ENCODE measurements at places on chromosomes 12 and 14.

- no peak for DNase-seq
Observed at GRCh38 chr12:110916295-110916875, 4.0 kb downstream of the MYL2 start.

DNA sequence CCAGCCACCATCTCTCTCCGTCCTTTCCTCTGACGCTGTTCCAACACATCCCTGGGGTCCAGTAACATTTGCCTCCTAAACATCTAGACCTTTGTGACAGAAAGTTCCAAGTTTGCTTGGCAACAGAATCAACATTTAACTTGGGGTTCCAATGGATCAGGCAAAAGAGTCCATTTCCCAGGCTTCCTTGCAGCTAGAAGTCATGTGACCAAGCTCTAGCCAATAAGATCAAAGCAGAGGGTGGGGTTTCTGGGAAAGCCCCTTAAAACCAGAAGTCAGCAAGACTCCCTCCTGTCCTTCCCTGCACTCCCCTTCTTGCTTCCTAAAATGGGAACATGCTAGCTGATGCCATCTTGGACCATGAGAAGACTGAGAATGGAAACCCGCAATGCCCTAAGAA, 14.7 kb downstream of the FOXN3 start:
- no peak for DNase-seq

DNA sequence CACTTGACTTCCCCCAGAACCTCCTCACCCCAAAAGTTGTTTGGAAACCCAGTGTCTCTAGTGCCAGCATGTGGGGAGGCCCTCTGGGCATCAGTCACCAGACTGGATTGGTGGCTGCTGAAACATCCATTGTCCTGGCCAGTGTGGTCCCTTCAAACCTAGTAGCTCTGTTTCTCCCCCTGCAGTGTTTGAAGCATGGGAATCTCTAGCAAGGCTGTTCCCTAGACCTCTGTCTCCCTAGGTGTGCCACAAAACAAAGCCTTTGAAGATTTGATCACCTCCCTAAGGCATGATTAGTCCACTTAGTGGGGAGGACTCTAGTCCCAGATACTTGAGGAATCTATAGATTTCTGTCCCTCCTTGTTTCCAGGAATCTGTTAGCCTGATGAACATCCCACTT, 60.3 kb downstream of the ARF6 start:
- no peak for DNase-seq

DNA sequence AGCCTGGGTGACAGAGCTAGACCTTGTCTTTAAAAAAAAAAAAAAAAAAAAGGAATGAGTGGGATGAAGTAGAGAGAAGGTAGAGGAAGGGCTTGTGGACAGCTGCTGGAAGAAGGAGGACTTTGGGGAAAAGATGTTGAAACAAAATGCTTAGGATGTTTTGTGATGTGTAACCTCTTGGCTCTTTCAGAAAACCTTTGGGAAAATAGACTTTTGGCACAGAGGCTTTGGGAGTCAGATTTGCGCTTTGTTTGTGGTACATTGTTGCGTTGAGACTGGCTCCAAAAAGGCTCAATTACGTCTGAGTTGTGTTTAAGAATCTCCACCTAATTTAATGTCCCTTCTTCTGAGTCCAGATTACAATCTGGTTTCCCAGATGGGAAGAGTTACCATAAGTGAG, 32.9 kb upstream of the SPTLC2 start:
- no peak for DNase-seq

- no peak for DNase-seq
Observed at GRCh38 chr12:81500788-81501187, 258.4 kb downstream of the PPFIA2 start.

GRCh38 chr12:79407671-79408622, 282.8 kb downstream of the PAWR start:
- DNase-seq = no peak

GRCh38 chr14:69586404-69586803, 11.7 kb upstream of the CCDC177 start:
- no peak for DNase-seq

DNA sequence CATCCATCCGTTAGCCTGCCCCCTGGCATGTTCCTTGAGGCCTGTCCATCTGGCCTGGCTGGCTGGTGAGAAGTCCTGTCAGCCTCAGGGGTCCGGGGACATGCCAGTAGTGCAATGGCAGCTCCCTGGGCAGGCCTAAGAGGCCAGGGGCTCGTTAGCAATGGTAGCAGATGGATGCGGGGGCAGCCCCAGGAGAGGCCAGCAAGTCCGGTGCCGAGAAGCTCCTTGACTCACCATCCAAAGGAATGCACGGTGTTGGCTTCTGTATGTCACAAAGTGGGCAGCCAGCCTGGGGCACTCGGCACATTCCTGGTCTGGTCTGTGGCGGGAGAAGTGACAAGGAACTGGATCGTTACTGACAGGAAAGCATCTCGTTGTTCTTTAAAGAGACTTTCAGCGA, 319.9 kb downstream of the CACNA1C start:
- no peak for DNase-seq

DNA sequence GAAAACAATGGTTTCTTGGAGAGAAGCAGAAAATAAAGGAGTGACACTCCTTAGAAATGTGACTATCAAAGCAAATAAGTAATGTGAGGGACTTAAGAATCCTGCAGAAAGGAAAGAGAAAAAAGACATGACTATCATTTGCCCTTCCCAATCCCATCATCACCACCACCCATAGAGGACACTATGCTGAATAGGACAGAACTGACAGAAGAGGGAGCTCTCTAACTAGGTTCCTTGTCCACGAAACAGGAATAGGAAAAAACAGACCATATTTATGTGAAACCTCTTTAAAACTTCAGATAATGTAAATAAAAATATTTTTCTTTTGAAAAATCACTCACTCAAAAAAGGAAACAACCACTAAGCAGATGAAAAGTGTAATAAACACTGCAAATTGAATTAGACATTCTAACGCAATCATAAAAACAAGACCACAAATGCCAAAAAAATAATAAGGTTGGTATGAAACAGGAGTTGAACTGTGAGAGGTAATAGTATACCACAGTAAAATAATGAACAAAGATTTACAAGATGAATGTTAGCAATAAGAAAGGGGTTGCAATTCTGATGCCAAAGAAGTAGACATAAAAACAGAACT, 24.1 kb downstream of the KLRD1 start:
- peak; percentile 52 for DNase-seq

DNA sequence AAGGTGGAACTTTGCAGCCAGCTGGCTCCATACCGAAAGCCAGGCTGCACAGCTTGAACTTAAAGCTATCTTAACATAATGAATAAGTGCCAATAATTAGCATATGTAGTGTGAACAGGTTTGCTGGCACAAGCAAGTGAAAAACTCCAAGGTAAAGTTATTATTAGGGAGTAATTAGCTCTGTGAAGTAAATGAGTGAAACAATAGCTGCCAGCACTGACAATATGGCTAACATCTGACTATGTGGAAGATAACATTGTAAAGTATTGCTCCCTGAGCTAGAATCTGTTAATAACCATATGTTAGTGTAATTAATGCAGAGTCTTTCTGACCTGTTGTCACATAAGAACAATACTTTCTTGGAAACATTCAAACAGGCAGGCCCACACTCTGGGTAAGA, 246.4 kb downstream of the SOX5 start:
- no peak for DNase-seq

DNA sequence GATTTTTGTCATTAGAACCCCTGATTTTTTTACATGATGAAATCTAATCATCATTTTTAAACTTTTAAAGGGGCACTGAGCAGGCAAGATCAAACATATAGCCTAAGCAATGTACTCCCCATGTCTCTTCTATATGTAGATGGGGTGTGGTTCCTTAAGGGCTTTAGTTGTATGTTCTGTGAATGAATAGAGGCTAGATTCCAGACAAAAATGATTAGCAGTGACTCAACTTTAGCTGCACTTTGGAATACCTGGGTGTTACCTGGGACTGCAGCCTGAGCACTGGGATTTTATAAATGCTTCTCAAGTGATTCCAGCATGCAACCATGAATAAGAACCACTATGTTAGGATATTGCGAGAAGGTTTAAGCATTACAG, 256.7 kb upstream of the PLEKHG7 start:
- DNase-seq = no peak

GRCh38 chr14:74595006-74595735, 16.9 kb downstream of the LTBP2 start:
- DNase-seq = no peak
